Thoracic aorta (tissue), 2 donors: ENCODE measurements at places on chromosomes 16 and 17.

DNA sequence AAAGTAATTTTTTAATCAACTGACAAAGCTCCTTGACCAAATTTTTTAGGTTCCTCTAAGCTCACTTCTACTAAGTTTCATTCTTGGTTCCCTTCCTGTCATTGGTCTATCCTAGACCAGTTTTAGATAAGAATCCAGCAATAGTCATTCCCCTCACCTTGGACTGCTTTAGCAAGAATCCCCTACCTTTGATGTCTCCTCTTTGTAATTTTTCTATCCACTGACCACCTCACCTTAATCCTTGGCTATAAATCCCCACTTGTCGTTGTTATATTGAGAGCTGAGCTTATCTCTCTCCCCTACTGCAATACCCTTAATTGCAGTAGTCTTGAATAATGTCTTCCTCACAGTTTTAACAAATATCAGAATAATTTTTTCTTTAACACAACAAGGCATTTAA is 107.2 kb downstream of the USP32 start:
- no peak for DNase-seq

- DNase-seq: no peak
Measured at GRCh38 chr16:8943001-8943763, 20.5 kb downstream of the USP7 start.

GRCh38 chr16:79283578-79283977 is 317.0 kb downstream of the MAF start:
- no peak for DNase-seq

DNA sequence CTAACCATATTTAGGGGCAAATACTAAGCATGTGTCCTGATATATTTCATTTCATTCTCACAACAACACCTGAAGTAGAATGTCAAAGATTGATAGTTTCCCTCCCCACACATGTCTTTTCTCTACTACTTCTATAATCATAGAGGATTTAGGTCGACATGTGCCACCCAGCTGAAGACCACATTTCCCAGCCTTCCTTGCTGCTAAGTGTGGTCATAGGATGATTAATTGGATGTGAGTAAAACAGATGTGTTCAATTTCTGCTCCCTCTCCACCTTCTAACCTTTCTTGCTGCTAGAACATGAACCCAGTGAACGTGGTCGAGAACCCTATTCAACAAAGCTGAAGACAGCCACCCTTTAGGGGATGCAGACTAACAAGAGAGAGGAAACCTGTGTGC is 18.8 kb upstream of the HLF start:
- no peak for DNase-seq

DNA sequence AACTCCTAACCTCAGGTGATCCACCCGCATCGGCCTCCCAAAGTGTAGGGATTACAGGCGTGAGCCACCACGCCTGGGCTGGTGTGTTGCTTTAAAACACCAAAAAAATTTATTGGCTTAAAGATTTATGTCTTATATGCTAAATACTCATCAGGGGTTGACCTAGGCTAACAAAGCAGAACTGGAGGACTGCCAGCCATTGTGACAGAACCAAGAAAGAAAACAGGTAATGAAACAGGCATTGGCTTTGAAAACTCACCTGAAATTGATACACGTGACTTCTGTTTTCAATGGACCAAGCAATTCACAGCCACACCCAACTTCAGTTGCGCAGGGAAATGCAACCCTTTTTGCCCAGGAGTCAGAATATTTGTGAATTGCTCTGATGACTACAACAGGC is 4.9 kb upstream of the PHAF1 start:
- no peak for DNase-seq

DNA sequence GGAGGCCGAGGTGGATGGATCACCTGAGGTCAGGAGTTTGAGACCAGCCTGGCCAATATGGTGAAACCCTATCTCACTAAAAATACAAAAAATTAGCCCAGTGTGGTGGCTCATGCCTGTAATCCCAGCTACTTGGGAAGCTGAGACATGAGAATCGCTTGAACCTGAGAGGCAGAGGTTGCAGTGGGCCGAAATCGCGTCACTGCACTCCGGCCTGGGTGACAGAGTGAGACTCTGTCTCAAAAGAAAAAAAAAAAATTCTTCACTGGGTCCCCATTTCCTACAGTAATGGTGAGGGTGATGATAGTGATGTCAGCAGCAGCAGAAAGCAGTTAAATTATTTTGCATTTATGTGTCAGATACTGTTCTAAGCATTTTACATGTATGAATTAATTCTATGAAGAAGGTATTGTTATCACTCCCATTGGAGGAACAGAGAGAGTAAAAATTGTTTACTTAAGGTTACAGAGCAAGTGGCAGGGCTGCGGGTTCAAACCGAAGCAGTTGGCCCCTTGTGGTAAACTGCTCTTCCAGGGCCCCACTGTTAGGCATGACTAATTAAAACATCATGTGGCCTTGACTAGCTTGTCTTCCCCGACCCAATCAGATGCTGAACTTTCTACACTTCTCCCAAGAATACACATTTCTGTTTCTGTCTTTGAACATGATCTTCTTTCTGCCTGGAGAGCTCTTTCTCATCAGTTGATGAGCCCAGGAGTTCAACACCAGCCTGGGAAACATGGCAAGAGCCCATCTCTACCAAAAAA is 45.8 kb downstream of the STAT3 start:
- no peak for DNase-seq

DNA sequence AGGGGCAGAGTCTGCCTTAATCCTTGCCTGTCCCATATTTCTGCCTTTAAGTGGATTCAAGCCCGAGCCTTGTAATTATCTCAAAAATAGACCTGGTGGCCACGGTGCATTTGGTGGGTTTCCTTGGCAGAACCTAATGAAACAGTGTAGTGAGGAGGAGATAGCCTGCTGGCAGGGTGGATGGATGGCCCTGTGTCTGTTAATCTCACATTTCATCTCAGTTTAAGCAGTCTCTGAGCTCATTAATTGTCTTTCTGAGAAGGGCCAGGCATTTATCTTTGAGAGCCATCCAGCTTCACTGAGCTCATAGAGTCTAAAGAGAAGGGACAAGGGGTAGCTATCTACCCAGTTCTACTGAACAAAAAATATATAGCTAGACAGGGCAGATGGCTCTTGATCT is 364.0 kb upstream of the EEF2KMT start:
- DNase-seq: no peak

DNA sequence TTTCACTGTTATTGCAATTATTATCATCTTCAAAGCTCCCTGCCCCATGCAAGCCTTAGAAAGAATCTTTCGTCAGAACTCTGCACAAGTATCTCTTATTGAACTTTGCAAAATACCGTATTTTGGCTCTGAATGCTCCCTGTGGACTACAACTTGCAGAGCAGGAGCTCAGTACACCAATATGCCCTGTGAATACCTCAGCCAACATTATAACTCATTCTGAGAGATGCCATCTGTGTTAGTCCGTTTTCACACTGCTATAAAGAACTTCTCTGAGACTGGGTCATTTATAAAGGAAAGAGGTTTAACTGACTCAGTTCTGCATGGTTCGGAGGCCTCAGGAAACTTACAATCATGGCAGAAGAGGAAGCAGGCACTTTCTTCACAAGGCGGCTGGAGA is 87.2 kb upstream of the XYLT1 start:
- no peak for DNase-seq

- DNase-seq: no peak
Measured at GRCh38 chr17:9817086-9817485, 4.8 kb downstream of the GSG1L2 start.

GRCh38 chr16:2533912-2534311 is 2.7 kb upstream of the CEMP1 start:
- no peak for DNase-seq

DNA sequence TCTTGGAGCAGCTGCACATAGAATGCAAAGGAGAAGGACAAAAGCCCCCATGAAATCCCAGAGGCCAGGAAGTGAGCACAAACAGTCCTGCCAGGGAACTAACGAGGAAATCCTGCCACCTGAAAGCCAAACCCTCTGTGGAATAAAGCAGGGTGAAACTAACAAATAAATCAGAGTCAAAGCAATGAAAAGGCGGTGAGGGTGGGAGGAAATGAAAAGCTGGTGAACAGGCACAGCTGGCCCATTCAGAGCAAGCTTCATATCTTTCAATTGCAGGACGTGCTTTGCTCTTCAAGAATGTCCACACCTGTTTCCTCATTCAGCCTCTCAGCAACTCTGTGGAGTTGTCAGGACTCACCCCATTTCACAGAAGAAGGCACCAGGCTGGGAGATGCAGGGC is 108.1 kb downstream of the ABCC12 start:
- DNase-seq: no peak

GRCh38 chr17:59620064-59620359 is 317 bp downstream of the CLTC start:
- no peak for DNase-seq

DNA sequence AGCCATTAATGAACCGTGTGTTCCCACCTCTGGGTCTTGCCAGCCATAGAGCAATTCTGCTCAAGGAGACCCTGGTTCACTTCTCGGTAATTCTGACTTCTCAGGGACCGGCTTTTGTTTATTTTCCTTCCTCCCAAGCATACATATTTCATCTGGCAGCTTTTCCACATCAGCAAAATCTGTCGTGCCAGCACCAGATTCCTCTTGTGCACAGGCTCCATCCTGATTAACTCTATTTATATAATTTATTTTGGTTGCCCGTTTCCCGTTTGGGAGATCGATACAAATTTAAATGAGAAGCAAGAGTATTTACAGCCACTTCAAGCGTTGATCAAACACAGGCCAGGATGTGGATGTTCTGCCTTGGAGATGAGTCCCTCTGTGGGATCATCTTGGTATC is 161.9 kb upstream of the XYLT1 start:
- DNase-seq: no peak

GRCh38 chr16:19896951-19897350 is 12.3 kb upstream of the GPRC5B start:
- no peak for DNase-seq

DNA sequence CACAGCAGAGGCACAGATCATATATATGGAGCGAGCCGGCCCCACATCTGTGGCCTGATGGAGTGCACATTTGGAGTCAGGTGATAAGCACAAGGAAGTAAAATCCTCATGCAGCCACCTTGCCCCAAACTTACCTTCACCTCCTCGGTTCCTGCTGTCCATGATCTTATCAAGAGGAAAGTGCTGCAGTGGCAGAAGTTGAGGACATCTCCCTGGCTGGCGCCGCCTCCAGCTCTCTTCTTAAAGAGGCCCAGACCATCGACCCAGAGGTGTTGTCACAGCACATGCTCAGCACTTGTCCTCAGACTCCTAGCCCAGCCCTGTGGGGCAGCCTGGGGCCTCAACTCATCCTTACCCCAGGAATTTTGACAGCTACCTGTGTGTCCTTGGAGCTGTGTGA is 212.5 kb downstream of the CCDC182 start:
- no peak for DNase-seq

DNA sequence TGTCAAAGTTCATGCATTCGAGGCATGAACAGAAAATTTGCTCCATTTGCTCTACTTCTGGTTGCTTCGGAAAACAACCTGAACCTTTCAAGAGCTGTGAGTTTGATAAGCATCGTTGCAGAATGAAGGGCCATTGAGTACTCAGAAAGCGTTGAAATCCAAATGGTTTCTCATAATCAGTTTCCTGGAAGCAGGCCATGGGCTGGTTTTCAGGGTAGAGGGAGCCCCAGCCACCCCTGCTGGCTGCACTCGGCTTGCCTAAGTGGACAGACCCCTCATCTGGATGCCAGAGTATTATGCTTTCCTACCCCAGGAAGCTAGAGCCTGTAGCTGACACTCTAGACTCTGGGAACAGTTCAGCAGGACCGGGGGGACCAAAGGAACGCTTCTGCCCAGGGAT is 24.4 kb downstream of the SCNN1G start:
- no peak for DNase-seq

DNA sequence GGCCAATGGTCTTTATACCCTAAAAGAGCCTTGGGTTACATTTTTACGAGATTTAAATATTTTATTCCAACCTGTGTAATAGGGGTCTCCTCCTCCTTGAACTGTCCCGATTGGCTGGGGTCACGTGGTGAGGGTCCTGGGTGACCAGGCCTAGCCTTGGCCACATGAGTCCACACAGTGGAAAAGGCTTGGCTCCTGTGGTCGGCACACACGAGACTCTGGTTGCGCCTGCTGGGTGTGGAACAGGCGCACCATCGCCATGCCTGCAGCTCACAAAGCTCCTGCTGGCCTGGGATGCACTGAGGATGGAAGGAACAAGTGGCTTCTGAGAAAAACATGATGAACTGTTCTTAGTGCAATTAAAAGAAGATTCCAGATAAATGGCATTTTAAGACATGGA is 103.9 kb upstream of the ZNF750 start:
- no peak for DNase-seq

- DNase-seq: no peak
Measured at GRCh38 chr16:49851468-49851787, 4.5 kb downstream of the ZNF423 start.

DNA sequence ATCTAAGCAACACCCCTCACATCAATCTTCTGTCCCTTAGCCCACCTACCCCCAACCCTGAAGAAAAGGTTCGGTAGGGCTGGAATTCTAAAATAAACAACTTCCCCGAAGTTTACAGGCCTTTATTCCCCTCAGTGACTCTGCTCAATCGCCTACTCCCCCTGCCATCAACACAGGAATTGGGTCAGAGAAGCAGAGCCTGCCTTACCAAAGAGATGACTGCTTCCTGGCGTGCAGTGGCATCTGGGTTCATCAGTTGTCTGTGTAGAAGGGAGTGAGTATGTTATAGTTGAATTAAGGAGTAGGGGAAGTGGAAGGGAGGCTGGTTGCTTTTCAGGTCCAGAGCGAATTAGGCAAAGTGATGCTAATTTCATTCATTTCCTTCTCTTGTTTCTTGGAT is 12.7 kb downstream of the HEATR9 start:
- no peak for DNase-seq

DNA sequence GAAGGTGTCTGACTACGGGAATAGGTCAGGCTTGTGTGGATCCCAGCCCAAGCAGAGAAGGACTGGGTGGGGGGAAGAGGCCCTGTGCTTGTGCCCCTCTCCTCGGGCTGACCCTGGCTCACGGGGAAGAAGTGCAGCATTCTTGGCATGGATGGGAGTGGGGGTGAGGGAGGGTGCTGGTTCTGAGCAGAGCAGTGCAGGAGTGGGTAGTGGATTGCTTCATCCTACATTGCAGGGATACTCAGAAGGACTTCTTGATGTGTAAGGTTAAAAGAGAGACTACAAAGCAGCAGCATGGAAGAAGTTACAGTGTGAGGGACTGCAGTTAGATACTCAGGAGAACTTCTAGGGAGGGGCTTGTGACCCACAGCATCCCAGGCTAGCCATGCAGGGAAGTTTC is 2.1 kb downstream of the ARHGAP23 start:
- no peak for DNase-seq

DNA sequence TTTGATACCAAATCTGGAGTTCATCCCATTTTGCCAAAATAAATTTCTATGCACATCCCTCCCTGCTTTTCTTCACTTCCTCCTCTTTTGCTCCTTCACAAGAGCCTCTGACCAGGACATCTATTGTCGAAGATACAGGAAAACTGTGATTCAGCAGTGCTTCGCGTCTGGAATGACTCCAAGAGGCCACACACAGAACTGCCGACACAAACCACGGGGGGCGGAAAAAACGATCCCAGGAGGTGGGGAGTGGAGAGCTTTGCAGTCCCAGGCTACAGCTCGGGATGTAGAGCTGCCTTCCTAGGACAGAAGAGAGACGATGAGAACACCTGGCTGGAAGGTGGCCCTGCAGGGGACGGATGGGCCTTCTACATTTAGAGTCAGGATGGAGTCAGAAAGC is 102.8 kb downstream of the XYLT1 start:
- DNase-seq: no peak

GRCh38 chr17:44627513-44628242 is 28.6 kb upstream of the MEIOC start:
- no peak for DNase-seq
